ENCODE measurements at places on chromosomes 12 and 14.

DNA sequence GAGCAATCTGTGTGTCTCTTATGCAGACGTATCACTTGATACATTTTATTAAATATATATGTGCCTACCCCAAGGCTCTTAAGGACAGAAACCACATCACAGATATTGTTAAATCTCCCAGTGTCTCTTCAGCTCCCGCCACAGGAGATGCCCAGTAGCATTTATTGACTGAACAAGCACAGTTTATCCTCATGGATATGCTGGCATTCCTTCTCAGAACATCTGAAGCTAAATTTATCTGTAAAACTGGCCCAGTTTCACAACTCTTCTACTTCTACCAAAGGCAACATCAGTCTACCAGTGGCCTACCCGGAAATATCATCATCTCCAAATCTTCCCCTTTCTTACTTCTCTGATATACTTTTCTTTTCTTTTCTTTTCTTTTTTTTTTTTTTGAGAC, 10.7 kb downstream of the APOLD1 start:
- no peak for DNase-seq

- no peak for DNase-seq
These were observed 776 bp downstream of the RDH5 start for GRCh38 chr12:55720894-55721444.

- DNase-seq, result no peak
These were observed 128.4 kb downstream of the GALC start for GRCh38 chr14:87864356-87865270.

- DNase-seq, result no peak
These were observed 3.9 kb upstream of the SYNE3 start for GRCh38 chr14:95520346-95520745.

DNA sequence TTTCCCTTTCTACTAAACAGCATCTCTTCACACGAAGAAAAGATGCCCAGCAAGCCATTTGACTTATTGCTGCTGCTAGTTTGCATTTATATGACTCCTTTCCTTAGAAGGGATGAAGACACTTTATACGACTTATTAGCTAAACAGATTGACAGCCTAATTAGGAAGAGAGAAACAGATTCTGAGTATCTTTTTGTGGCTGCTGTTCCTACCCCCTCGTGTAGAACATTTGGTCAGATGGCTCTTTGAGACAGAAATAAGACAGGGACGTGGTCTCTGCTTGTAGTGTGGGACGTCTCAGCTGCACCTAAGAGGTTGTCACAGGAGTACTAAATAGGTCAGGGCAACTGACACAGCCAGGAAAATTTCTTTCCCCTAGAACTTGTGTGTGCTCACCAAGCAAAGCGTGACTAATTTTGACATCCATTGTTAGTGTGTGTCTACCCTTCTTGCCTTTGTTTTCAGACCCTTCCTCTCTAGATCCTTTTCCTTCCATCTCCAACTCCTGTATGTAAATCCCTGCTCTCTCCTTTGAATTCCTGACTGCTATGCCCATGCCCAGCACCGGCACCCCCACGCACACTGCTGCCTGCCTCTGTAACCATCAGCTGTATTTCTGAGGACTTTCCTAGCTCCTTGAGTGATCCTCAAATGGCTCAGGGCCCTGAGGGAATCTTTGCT, 83.2 kb downstream of the DAD1 start:
- no peak for DNase-seq

DNA sequence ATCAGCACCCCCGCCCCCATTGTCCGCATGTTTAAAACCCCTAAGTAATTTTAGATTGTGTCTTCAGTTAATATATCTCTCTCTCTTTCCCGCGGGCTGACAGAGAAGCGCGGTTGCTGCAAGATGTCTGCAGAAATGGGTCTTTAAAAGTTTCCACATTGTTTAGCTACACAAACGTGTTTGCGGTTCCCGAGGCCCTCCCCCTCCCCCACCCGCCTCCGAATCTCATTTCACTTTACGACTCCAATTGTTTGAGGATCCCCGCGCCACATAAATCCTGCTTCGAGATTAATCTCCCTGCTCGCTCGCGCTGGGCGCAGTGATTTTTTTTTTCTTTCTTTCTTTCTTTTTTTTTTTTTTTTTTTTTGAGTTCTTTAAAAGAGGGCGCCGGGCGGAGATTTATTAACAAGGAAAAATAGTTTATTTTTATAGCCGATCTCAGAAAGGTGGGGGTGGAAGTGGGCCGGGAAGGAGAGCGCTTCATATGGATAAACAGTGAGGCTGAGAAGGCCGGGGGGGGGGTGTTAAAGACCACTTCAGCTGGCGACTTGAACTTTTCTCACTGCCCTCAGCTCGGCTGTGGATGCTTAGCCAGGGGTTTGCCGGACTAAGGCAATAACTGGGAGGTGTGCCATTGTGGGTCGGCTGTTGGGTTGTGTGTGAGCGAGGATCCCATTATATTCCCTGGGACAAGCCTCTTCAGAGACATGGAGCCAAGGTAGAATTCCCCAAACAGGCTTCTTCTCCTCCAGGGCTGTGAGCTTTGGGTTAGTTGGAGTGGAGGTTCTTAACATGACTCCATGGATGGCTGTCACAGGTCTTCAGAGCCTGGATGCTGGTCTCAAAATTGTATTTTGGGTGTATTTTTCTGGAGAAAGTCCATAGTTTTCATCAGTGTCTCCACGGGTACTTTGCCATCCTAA, 39.7 kb upstream of the TBX5 start:
- DNase-seq, result no peak

DNA sequence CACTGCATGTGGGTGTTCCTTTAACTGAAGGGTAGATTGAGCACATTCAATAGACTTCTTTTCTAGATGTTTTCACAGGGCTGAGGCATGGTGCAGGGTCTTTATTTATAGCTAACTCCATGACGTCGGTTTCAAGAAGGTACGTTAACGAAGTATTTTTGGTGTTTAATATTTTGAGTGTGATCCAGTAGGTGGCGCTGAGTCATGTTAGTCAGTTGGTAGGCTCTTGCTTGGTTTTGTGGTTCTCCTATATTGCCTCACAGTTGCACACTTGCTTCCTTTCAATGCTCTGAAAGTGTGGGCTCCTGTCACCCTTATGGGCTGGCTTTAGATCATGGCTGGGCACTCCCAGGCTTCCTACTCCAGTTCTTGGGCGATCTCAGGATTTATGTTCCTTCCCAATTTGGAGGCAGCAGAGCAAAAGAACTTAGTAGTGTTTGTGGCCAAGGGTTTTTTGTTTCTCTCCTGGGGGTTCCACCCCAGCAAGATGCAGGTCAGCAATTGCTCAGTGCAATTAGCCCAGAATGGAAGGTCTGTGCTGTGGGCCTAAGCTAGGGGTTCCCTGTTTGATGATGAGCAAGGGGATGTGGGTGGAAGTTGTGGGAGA, 471.6 kb upstream of the FOXG1 start:
- DNase-seq, result no peak

Data from activated naive CD8-positive, alpha-beta T cell treated with anti-CD3 and anti-CD28 coated beads, Interleukin-2, amount 50 U/mL, for 24 hours (primary cell).